ENCODE measurements at places on chromosomes 1 and 21. TPM values are rescaled to one million over a fixed set of nuclear protein-coding genes. Genes with fewer than 3 reads are reported as not detected.
A peak's percentile ranks its signal among the peaks of the same experiment; 100 is the strongest.

GRCh38 chr1:165844114-165844798 lies 16.8 kb downstream of the UCK2 start:
- no peaks in the 10 kb centered on the region for H3K36me3 ChIP-seq
- no peak for DNase-seq
- peaks cover 13% of the 10 kb centered on the region for H3K4me1 ChIP-seq
- no peak overlapping the region for H3K4me3 ChIP-seq
- H3K27me3 ChIP-seq, result no peaks in the 10 kb centered on the region

GRCh38 chr1:113938192-113938591 lies 9.1 kb downstream of the HIPK1 start:
- DNase-seq, result no peak
- peaks cover 13% of the 10 kb centered on the region for H3K4me1 ChIP-seq

DNA sequence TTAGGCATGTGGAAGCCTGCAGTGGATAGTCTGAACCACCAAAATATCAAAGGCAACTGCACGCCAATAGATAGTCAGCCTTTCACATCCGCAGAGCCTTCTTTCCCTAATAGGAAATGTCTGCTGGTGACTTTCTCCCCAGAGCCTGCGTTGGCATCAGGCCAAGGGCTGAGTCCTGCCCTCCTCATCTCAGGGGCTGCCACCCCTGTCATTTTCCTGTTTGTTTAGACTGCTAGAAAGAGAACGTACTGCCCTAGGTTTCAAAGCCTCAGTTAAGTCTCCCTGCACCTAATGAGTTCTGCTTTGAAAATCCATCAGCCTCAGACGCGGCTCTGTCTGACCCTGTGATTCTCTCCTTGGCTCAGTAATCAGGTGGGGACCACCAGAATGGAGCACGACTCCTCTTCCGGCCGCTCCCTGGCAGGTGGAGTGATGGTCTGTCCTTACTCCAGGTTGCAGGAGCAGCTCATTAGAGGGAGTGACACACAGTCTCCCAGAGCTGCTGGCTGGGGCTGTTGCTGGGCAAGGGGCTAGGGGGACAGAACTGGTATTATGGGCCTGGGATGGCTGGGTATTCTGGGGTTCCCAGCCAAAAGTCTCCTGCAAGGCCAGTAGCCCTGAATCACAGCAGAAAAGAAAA lies 27.3 kb downstream of the STUM start:
- no peaks in the 10 kb centered on the region for H3K4me1 ChIP-seq
- H3K27ac ChIP-seq, result peak overlapping the region; percentile 42
- H3K4me3 ChIP-seq, result no peak overlapping the region
- no peaks in the 10 kb centered on the region for H3K36me3 ChIP-seq
- no peaks in the 10 kb centered on the region for H3K27me3 ChIP-seq

DNA sequence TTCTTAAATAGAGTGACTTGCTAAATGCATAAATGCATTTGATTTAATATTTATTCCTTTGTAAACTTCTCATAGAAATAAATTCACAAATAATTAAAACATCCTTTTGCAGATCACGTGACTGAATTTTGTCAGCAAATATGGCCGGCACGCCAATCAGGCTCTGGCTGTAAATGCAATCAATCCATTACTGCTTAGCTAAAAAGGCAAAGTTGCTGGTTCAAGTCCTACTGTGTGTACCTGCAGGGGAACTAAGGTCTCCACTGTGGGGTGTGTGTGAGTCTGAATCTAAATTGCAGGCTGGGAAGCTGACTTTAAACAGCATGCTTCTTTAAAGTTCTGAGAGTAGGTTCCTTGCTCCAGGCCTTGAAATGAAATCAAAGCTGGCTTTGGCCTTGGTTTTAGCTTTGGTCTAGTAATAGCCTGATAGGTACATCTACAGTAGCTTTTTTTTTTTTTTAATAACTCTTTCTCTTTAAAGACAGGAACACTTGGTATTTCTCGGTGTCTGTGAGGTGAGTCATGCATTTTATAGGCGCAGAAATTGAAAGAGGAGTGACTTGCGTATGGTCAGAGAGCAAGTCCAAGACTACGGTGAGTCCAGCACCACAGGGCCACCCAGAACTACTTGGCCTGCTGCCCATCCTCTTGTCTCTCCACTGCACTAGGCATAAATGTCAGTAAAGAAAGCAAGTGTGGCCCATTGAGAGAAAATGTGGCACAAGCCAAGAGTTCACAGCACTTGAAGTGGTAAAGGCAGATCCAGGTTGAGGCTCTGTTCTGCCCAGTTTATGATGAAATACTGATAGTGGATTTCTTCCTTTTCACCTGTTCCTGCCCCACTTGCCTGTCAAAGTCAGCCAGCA lies 36.2 kb upstream of the LYST start:
- H3K36me3 ChIP-seq, result no peaks in the 10 kb centered on the region
- H3K4me1 ChIP-seq, result peaks cover 7% of the 10 kb centered on the region
- no peak overlapping the region for H3K4me3 ChIP-seq
- peak; percentile 86 for DNase-seq
- peak overlapping the region; percentile 64 for H3K27ac ChIP-seq

- no peak overlapping the region for H3K4me3 ChIP-seq
- no peaks in the 10 kb centered on the region for H3K27me3 ChIP-seq
- H3K4me1 ChIP-seq, result no peaks in the 10 kb centered on the region
- no peaks in the 10 kb centered on the region for H3K36me3 ChIP-seq
- no peak for DNase-seq
- no peak overlapping the region for H3K27ac ChIP-seq
These were observed 127.7 kb upstream of the CAMK1G start for GRCh38 chr1:209455661-209456358.

- H3K27ac ChIP-seq, result no peak overlapping the region
- H3K36me3 ChIP-seq, result no peaks in the 10 kb centered on the region
- no peaks in the 10 kb centered on the region for H3K4me1 ChIP-seq
- no peak overlapping the region for H3K4me3 ChIP-seq
- DNase-seq, result no peak
These were observed 32.6 kb downstream of the SLC16A1 start for GRCh38 chr1:112923234-112923958.

Gene RGS18
- not detected for total RNA-seq

Gene PKP1
- not detected for total RNA-seq

Gene CD1B
- total RNA-seq, result not detected
